ENCODE measurements at places on chromosomes 2 and 18.

- no peak for DNase-seq
Measured at GRCh38 chr18:42404151-42404550, 449.1 kb downstream of the PIK3C3 start.

GRCh38 chr2:119679526-119679837 lies 481 bp downstream of the TMEM177 start:
- no peak for DNase-seq

- no peak for DNase-seq
Measured at GRCh38 chr18:45353530-45353929, 261.7 kb upstream of the SLC14A2 start.

- DNase-seq = no peak
Measured at GRCh38 chr2:174004905-174005605, 39.9 kb upstream of the SP3 start.

- no peak for DNase-seq
Measured at GRCh38 chr2:168740788-168741187, 61.6 kb upstream of the NOSTRIN start.

- no peak for DNase-seq
Measured at GRCh38 chr18:13477147-13477683, 249.1 kb downstream of the FAM210A start.

DNA sequence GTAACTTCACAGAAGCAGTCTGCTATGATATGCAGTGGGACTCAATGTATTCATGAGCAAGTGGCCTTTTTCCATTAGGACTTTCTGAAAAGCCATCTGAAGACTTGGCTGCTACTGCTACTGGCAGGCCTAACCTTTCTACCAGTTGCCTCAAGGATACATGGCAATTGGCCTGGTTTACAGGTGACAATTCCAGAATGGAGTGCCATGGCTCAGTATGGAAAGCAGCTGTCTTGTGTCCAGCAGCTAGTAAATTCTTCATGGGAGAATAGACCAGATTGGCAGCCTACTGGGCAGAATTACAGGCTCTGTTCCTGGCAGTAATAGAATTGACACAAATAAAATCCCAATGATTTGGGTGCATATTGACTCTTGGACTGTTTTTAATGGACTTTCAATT lies 12.6 kb upstream of the TMX3 start:
- DNase-seq = no peak

DNA sequence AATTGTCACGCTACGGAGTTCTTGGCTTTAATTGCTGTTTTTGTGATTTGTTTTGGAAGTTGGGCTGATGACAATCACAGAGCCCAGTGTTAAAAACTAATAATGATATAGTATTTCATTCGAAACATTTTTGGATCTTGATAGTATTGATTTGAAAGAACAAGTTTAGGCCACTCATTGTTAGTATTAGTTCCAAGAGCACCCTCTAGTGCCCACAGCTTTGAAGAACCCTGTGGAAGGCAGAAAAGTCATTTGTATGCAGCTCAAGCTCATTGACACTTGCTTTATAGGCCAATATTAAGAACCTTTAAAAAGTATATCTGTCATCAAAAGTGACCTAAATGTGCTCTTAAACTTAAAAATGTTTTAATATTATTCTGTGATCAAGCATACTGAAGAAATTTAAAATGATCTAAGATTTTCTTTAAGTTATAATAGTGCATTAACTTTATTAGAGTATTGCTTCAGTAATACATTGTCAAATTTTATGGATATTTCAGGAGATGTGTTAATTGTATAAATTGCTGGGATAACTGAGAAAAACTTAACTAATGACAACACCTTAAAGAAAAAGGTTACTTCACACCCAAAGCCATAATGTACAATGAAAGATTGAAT lies 191.0 kb downstream of the GRB14 start:
- no peak for DNase-seq

DNA sequence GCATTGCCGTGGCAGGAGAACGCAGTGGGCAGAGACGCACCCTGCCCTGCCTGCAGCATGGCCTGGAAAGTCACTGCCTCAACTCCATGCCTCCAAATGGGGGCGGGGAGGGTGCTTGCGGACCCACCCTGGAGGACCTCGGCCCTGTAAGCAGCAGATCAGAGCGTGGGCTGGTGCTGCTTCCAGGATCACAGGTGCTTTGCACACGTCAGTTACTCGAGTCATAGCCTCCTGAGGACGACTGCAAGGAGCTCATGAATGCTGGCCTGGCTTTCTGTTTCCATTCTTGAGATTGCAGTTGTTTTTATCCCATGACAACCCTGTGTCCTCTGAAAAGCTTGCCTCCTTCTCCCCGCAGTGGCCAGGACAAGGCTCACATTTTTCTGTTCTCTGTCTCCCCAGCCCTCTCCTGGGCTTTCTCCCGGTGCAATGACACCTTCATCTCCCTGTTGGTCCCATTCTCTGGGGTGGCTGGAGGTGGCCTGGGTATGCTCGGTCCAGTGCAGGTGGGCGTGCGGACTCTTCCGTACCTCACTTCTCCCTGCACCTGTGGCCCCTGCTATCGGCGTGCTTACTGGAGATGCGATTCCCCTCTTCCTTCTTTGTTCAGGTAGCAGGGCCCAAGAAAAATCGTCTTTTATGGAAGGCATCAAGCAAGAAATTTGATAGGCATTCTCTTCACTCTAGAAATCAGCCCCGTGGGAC lies 208.0 kb downstream of the GBX2 start:
- DNase-seq = no peak

- no peak for DNase-seq
Measured at GRCh38 chr2:160336105-160336504, 136.0 kb upstream of the ITGB6 start.

GRCh38 chr2:75516378-75517360 lies 44.1 kb downstream of the EVA1A start:
- no peak for DNase-seq

- DNase-seq = no peak
Measured at GRCh38 chr2:38387887-38388286, 10.8 kb upstream of the ATL2 start.

DNA sequence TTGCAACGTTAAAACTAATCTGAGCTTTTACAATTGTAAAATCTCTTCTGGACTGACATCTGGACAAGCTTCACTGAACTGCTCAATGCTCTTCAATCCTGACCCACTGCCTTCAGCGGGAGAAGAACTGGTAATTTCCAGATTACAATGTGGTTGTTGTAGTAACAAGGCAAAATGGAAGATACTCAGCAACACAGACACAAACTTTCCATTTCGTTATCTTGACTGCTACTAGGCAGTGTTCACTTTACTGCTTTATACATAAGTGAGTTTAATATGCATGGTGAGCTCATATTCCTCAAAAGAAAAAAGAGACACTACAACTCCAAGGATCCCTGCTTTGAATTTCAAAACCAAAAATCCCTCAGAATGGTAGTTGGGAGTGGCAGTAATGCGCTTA lies 51.9 kb downstream of the GRB14 start:
- no peak for DNase-seq

DNA sequence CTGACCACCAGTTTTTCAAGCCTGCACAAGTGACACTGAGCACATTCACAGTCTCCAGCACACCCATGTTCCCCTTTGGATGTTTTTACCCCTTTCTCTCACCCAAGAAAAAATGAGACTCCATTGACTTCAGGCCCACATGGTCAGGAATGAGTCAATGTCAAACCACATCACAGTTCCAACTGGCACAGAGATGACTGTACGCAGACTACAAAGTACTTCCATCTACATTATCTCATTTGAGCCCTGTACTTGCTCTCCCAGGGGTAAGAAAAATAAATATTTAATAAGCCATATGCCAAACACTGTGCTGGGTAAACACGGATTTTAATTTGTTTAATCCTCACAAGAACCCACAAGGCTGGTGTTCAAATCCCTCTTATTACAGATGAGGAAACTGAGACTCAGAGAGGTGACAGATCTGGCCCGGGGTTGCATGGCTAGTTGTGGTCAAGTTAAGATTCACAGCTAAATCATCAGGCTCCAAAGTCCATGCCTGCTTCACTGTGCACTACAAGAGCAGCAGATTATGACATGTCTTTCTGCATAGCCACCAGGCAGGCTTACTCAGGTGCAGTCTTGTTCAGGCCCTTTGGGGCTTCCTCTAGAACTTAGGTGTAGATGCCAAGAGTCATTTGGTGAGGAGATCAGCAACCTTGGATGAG lies 106.1 kb downstream of the TXNL1 start:
- DNase-seq = no peak

- no peak for DNase-seq
Measured at GRCh38 chr2:150188177-150188576, 299.3 kb downstream of the RND3 start.

- no peak for DNase-seq
Measured at GRCh38 chr2:56313500-56313921, 129.7 kb downstream of the CCDC85A start.

- DNase-seq = peak; percentile 70
Measured at GRCh38 chr2:127081826-127082633, 24.9 kb downstream of the BIN1 start.

DNA sequence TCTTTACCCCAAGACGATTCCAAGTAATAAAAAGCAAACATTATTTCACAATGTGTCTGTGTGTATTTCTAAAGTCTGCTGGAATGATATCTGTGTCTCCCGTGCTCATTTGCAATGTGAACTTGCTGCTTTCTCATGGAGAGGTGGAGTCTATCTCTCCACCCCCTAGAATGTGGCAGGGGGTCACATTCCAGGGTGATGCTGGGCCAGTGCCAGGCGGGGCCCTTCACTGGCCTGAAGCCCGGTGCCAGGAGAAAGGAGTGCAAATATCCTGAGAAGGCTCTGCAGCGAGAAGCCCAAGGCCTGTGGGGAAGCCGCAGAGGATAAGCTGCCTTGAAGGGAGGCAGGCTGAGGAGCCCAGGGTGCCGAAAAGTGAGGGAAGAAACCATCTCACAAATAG lies 26.8 kb upstream of the LDLRAD4 start:
- DNase-seq = no peak

DNA sequence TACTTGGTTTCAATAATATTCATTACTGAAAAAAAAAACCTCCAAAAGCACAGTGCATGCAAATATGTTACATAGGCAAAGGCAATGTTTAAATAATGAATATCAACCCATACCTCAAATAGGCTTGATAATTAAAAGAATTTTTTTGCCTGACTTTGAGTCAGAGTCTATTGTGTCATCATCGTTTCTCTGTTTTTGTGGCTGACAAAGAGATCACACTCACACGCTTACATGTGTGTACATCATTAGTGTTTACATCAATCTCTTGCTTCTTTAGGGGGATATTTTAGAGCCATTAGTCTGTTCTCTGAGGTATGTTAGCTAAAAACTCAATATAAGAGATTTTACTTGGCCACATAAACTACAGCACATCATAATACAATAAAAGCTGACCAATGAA lies 150.3 kb upstream of the MMADHC start:
- no peak for DNase-seq

DNA sequence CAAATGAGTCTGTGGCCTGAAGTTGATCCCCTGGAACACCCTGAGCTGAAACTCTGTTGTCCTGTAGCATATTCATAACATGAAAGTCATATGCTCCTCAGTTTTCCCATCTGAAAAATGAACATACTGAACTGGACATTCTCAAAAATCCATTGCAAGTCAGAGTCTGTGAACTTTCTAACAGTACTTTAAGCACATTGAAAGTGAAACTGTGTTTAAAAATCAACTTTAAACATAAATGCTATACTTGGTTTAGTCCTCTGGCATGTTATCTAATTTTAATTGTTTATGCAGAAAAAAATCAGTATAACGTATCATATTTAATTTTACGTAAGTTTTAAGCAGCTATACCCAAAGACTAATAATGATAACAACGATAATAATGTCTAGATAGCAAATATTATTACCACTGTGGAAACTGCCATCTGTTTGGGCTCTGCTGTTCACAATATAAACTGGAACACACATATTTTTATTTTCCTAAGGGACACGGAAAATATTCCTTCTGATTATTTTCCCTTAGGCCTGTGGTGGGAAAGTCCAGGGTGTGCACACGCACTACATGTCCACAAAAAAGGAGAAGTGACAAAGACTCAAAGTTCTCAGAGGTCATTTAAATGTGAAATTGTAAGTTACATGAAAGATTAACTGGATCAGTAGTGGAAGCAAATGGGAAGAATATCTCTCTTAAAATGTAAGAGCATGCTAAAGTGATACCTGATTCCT lies 56.1 kb upstream of the TTN start:
- DNase-seq = no peak

GRCh38 chr2:16045653-16046352 lies 105.5 kb downstream of the MYCN start:
- DNase-seq = no peak

DNA sequence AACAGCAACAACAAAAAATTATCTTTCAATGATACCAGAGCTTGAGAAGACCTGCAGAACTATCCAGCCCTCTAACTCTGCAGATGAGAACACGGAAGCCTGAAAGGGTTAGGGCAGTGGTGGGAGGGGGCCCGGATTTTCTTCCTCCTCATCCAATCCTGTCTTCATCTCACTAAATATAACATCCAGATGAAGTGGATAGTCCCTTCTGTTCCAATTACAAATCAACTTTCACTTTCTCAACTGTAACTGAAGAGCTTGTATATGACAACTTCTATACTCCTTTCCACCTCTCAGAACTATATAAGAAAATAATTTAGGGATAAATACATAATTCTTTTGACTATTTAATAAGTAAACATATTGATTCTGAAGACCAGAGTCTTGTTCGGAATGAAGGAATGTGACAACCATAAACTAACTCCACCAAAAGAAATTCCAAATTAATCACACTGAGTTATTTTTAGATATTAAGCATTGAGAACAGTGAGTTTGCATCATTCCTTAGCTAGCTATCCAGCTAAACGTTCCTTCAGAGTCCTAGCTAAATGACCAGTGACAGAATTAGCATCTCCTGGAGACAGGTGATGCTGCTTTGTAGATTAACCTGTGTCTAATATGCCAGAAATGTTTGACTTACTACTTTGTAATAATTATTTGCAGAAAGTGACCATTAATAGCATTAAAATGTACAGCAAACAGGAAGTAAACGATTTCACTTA lies 32.7 kb downstream of the SFT2D3 start:
- no peak for DNase-seq

- no peak for DNase-seq
Measured at GRCh38 chr2:98749066-98749450, 18.1 kb upstream of the MGAT4A start.

DNA sequence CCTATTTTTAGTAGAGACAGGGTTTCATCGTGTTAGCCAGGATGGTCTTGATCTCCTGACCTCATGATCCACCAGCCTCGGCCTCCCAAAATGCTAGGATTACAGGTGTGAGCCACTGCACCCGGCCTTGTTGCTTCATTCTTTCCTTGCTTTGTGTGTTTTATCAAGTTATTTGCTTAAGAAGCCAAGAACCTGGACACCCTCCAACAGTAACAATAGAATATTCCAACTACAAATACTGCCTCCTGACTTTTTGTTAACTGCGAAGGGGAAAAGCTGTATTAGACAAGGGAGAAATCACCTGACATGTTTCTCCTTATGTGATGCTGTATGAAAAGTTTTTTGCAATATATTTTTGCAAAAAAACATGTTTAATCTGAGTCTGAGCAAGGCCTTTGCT lies 297.2 kb downstream of the NCKAP5 start:
- DNase-seq = no peak

GRCh38 chr18:39969803-39970494 lies 1985.1 kb upstream of the PIK3C3 start:
- DNase-seq = no peak

- no peak for DNase-seq
Measured at GRCh38 chr2:67243919-67244318, 153.2 kb upstream of the ETAA1 start.

GRCh38 chr2:109209412-109209811 lies 80.4 kb downstream of the SH3RF3 start:
- no peak for DNase-seq

GRCh38 chr18:48663931-48664847 lies 125.4 kb downstream of the CTIF start:
- DNase-seq = peak; percentile 27

GRCh38 chr2:42934580-42935186 lies 142.3 kb upstream of the HAAO start:
- no peak for DNase-seq

GRCh38 chr2:233513953-233514655 lies 52.5 kb downstream of the USP40 start:
- DNase-seq = no peak
